Activated CD8-positive, alpha-beta T cell treated with anti-CD3 and anti-CD28 coated beads, Interleukin-2, amount 10 ng/mL, durations not matched to agents 7 days and 5 days (primary cell): ENCODE measurements at places on chromosomes 16 and 17. TPM values are rescaled to one million over a fixed set of nuclear protein-coding genes. Genes with fewer than 3 reads are reported as not detected.

The CHST4 gene
- not detected for total RNA-seq

The ITGAD gene
- 0.13 TPM for total RNA-seq

The MRPL38 gene
- 89.0 TPM for total RNA-seq

The VPS35 gene
- total RNA-seq, result 72.9 TPM

The C1QL1 gene
- total RNA-seq, result 0.68 TPM

The NAGS gene
- 0.68 TPM for total RNA-seq
